Stimulated activated CD4-positive, alpha-beta T cell treated with anti-CD3 and anti-CD28 coated beads, Interleukin-1b, Interleukin-23, amount 100 ng/mL, for 1 hour (primary cell): ENCODE measurements at places on chromosomes 2 and 18.

DNA sequence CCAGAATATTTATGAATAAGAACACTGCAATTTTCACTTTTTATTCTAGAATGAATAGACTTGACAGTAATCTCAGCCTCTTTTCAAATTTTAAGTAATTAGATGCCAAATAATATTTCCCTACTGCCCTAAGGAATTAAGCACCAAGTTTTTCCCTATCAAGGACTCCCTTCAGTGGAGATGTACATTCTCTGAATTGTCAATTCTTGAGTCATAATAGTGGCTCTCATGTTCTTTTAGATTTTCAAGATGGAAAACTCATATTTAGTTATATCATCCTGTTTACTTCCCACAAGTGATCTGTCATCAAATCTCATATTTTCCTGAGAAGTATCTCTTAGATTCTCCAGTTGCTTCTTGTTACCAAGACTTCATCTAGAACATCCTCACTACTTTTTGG, 1248.9 kb upstream of the CHAC2 start:
- no peak for DNase-seq

DNA sequence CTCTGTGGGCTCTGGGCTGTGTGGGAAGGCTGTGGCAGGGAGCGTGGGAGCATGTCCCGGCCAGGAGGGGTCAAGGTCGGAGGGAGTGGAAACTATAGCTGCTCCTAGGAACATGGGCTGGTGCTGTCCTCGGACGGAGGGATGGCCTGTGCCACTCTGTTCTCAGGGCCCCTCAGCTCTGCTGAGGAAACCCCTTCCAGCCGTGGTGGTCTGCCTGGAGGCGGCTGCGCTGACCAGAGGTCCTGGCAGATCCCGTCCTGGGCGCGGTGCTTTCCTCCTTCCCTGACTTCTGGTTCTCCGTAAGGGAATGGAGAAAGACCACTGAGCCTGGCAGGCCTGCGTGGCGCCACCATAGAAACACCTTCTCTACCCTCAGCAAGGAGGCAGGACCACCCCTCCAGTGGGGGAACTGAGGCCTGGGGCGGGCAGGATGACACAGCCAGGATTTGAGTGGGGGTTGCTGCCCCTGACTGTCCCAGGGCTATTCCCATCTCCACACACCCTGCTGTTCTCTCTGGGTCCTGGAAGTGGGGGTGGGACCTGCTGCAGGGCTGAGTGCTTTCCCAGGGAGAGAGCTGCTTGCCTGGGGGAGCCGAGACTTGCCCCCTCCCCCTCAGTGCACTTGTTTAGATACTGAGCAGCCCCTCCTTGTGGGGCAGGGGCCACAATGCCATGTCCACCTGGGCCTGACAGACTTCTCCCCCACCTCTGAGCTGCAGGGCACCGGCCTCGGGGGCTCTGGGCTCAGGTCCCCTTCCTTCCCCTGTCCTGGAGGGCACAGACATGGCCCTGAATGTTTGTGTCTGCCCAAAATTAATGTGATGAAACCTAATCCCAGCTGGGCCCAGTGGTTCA, 301.0 kb upstream of the HS6ST1 start:
- DNase-seq: no peak

DNA sequence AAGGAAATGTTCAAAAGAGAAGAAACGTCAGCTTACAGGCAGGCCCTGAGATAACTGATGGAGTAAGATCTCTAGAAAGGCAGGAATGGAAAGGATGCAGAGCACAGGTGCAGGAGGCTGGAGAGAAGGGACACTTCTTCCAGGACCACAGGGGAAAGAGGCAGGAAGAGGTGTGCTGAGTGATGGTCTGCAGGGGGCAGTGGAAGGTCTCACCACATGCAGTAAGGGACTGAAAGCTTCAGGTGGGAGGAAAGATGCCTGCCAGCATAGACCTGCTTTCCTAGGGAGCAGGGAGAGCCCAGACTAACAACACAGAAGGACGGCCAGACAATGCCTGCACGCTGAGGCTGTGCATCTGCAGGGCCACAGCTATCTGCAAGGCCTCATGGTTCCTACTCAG, 156.8 kb downstream of the L3MBTL4 start:
- no peak for DNase-seq

GRCh38 chr2:81942136-81942680, 1637.7 kb upstream of the LRRTM1 start:
- no peak for DNase-seq

- no peak for DNase-seq
Observed at GRCh38 chr2:238945433-238946150, 97.7 kb downstream of the TWIST2 start.

DNA sequence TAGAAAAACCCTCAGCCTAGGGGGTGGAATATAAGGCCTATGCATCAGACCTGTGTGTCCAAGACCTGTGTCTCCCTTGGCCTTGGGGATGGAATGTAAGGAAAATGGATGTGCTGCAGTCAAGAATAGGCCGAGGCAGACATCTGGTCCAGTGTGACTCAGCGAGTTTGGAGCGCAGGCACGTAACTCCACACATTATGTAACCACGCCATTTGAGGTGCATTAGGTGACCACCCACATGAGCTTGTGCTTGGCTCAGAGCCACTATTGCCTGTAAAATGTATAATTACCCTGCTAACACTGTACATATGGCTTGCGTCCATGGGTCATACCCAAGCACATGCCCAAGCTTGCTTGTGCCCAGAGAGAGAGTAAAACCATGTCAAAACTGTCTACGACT, 580.9 kb upstream of the HNMT start:
- no peak for DNase-seq

- DNase-seq: no peak
Observed at GRCh38 chr2:164739966-164740365, 101.7 kb downstream of the COBLL1 start.

DNA sequence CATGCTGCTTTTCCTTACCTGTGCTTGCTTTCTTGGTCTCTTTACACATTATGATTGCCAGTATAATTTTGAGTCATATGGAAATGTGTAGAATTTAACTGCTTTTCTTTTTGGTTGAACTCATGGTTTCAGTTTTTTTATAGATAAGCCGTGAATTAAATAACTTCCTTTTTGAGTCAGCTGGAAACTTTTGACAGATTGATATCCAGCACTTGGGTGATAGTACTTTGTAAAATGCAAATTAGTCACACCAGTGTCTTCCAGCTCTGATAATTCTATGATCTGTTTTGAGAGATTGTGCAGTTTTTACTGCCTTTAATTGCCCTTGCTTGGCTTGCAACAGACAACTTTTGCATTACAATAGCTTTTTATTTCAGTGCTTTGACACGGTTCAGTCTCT, 86.4 kb downstream of the NCOA1 start:
- DNase-seq: no peak

DNA sequence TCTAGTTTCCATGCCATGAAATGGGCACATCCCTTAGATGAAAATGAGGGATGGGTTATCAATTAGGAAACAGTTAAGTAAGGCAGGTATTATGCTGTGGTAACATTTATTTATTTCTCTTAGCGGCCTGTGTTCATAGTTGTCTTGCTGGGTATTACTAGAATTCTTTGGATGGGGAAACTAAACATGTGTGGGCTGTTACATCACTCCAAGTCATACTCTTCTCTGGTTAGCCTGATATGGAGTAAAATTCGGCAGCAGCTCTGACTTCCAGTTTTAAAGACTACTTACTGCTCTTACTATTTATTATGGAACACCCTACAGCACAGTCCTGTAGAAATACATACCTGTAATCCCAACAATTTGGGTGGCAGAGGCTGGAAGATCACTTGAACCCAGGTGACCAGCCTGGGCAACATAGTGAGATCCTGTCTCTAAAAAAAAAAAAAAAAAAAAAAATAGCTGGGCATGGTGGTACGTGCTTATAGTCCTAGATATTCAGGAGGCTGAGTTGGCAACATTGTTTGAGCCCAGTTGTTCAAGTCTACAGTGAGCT, 33.1 kb upstream of the RASGRP3 start:
- no peak for DNase-seq
